ENCODE measurements at places on chromosomes 1 and 21.

- no peak for DNase-seq
These were observed 130.5 kb downstream of the RHOU start for GRCh38 chr1:228865627-228866330.

- DNase-seq = no peak
These were observed 46.2 kb downstream of the SYT2 start for GRCh38 chr1:202664083-202664482.

- DNase-seq = no peak
These were observed 4.2 kb downstream of the HLCS start for GRCh38 chr21:36962098-36962780.

- DNase-seq = no peak
These were observed 17.8 kb upstream of the PLA2G2E start for GRCh38 chr1:19941206-19941568.

GRCh38 chr1:244496186-244496585 is 35.1 kb downstream of the CATSPERE start:
- no peak for DNase-seq

GRCh38 chr1:183652547-183653461 is at the start of gene APOBEC4:
TSS of gene APOBEC4 (minus strand) at chr1:183653316. CDS start at chr1:183648781, 4,535 bp downstream.
- no peak for DNase-seq

GRCh38 chr1:180548686-180549317 is 10.0 kb upstream of the OVAAL start:
- peak; percentile 93 for DNase-seq

DNA sequence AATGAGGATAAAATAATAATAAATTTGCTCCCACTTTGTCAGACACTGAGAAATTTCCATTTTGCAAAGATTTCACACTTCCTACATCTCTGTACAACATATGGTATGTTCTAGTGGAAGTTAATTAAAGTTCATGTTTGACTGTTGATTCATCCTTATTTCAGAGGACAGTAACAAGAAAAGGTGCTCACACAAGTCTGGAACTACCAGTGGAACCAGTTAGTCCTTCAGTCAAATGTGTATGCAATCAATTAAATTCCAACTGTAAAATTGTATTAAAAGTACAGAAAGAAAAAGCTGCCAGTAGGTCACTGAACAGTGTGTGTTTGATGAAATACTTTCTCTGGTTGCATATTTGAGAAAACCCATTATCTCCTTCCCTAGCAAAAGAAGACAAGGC is 496.0 kb upstream of the PKN2 start:
- DNase-seq = no peak

GRCh38 chr1:169711469-169712308 is at the start of gene SELL:
TSS of gene SELL (minus strand) at chr1:169711620. CDS start at chr1:169711498, 122 bp downstream.
- peak; percentile 81 for DNase-seq

DNA sequence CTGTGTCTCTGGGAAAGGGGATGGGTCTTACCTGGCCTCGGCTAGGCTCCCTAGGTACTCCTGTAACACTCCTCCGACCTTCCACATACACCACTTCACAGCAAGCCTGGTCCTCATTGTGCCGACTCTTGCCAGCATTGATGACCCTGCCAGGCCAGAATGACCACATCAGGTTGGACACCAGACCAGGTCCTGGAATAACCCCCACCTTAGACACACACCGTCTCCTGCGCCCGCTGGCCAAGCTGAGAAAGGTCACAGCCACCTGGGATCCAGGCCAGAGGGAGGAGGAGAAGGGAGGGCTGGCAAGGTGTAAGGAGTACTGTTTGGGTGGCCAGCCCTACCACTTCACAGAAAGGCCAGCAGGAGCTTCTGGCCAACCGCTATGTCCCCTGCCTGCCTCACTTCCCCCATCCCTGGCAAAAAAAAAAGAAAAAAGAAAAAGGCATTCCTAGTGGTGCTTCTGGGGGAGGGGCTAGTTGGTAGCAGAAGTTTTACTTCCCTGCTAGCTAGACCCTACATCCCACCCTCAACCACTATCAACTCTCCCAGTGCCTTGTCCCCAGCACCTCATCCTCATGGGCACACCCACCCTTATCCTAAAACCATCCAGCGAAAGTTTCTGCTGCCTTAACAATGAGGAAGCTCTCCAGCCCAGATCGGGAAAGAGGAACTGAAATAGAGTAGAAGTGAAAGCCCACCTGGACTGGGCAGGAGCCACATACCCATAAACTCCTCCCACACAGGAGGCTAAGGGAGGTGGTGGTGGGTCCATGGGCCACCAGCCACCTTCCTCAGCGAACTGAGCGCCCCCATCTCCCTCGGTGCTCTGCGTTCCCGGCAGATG is 1.4 kb downstream of the PPM1J start:
- no peak for DNase-seq

GRCh38 chr1:183126000-183126366 is 60.1 kb upstream of the LAMC2 start:
- DNase-seq = no peak

DNA sequence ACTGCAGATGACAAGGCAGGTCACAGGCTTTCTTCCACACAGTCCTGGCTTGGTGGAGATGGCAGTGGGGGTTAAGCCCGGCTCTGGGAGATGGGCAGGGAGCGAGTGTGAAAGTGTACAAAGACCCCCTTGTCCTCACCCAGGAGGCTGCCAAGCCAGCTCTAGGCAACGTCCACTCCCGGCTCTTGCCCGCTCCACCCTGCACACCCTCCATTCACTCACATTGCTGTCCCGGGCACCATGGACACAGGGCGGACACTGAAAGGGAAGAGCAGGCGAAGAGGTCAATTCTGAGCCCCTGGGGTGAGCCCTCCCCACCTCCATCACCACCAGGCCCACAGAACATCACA is 8.9 kb downstream of the COL16A1 start:
- DNase-seq = no peak

DNA sequence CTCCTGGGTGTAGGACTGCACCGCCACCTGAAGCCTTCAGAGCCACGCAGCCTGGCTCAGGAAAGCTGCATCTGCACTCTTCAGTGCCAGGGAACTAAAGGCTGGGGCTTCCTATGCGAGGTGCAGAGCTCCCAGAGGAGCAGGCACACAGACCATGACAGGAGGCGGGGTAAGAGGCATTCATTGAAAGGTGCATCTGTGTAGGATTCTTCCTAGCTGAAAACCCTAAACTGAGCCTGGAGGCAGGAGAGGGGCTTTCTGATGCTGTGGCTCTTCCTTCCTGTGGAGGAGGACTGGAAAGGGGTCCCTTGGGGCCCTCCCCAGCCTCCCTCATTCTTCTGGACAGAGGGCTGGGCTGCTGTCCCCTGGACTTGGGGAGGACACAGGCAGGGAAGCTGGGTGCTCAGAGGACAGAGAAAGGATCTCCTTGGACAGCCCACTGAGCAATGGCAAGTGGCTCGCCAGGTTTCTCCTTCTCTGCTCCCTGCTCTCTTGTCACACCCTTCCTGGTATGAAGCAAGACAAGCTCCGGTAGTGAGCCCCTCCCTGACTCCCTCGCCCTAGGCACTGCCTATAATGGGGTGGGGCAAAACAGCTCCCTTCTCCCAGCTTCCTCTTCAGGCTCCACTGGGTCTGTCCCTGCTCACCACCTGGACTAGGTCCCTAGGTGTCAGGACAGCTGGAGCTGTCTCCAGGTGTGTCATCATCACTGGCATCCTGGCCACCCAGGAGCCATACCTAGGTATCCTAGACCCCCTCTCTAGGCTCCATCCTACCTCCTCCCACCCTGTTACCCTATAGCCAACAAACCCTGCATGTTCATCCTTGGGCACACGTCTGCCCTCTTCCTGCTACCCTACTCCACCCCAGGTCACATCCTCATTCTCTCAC is 20.0 kb downstream of the S100A6 start:
- no peak for DNase-seq

GRCh38 chr1:38285807-38286530 is 239.4 kb upstream of the POU3F1 start:
- peak; percentile 70 for DNase-seq

DNA sequence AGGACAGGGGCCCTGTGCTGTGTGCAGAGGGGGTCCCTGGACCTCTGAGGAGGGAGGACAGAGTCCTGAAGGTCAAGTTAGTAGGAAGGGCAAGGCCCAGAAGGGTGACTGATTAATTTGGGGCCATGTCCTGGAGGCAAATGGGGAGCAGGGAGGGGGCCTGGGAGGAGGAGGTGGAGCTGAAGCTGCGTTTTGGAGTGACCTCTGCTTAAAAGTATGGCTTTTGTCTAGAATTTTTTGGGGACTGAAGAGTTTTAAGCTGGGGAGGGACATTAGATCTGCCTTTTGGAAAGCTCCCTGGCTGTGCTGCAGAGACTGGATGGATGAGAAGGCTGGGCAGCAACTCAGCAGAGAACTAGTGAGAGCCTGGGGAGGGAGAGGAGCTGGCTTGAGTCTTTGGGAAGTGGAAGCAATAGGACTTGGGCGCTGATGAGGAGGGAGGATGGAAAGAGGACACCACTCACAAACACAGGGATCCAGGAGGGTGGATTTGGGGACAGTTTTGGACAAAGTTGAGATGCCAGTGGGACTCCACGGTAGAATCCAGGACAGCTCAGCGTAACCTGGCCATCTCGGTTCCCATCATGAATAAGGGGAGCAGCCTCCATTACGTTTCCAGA is 52.9 kb downstream of the ACBD3 start:
- DNase-seq = no peak

GRCh38 chr1:180816132-180816531 is 96.6 kb upstream of the KIAA1614 start:
- peak; percentile 28 for DNase-seq

- DNase-seq = peak; percentile 77
These were observed 604.9 kb upstream of the PTBP2 start for GRCh38 chr1:96116731-96117130.

GRCh38 chr1:77642196-77642595 is 40.3 kb downstream of the ZZZ3 start:
- DNase-seq = no peak

GRCh38 chr1:247089616-247090375 is 11.2 kb upstream of the ZNF670 start:
- no peak for DNase-seq
